H1 (cell line): ENCODE measurements at places on chromosomes 11 and 22.

DNA sequence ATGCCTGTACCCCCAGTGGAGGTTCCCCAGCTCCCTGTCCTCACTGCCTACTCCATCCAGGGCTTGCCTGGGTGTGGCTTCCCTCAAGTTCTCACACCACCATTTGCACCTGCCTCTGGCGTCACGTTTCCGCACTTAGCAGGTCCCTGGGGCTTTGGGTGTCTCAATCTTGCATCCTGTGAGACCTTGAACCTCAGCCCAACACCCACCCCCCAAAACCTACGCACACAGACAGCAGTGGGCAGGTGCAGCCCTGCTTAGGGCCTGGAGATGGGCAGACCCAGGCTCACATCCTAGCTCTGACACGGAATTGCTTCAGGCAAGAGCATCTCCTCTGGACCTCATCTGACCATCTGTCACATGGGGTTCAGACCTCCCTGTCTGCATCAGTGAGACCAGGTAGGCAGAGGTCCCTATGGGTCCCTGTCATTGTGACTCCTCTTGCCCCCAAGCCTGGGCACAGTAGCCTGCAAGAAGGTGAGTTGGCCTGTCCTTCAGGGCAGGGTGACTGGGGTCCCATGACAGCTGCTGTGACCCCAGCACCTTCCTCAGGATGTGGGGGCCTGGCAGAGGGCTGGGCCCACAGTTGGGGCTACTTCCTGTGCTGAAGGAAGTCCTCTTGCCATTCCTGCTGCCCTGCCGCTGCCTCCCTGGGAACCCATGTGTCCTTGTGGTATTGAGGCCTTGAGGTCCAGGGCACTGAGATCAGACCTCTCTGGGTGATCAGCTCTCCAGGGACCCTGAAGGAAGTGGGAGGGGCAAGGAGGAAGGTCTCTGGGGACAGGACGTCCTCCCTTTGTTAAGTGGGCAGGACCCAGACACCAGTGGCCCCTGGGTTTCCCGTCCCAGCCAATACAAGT lies 2.0 kb downstream of the SIPA1 start:
- DNase-seq: no peak

GRCh38 chr22:20226077-20226716 lies 41.9 kb downstream of the RTN4R start:
- no peak for DNase-seq

- DNase-seq: no peak
These were observed 1402.0 kb downstream of the BRD1 start for GRCh38 chr22:48425641-48426040.

GRCh38 chr11:68371171-68372041 lies 59.0 kb downstream of the LRP5 start:
- no peak for DNase-seq

DNA sequence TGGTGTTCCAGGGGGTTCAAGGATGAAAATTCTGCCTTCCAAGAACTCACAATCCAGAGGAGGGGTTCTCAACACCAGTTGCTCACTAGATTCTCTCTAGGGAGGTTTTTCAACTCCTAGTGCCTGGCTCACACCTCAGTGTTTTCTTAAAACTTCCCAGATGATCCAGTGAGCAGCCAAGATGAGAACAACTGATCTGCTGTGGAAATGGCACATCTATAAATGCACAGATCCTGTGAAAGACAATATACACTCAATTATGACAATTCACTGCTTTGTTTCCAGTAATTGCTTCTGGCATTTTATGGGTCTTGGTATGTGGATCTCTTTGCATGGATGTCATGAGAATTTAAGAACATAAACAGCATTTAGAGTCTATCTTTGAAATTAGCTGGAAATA lies 45.2 kb upstream of the PRSS23 start:
- DNase-seq: no peak

- DNase-seq: no peak
These were observed 20.5 kb downstream of the ATP6V1E1 start for GRCh38 chr22:17607891-17608521.

- no peak for DNase-seq
These were observed 551 bp downstream of the DBX1 start for GRCh38 chr11:20159466-20160381.

DNA sequence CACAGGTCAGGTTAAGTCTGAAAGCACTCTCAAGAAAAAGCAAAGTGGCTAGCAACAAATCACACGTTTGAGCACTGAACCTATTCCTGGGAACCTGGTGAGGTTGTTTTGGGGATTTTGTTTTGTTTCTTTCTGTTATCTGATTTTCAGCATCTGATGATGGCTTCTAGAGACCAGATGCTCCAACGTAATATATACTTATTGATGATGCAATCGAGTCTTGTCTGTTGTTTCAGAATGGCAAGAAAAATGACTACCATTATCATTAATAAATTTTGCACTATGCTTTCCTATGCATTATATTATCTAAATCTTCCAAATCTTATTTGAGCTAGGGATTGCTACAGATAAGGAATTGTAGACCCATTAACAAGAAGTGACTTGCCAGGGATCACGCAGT lies 312.3 kb upstream of the FAT3 start:
- DNase-seq: no peak

DNA sequence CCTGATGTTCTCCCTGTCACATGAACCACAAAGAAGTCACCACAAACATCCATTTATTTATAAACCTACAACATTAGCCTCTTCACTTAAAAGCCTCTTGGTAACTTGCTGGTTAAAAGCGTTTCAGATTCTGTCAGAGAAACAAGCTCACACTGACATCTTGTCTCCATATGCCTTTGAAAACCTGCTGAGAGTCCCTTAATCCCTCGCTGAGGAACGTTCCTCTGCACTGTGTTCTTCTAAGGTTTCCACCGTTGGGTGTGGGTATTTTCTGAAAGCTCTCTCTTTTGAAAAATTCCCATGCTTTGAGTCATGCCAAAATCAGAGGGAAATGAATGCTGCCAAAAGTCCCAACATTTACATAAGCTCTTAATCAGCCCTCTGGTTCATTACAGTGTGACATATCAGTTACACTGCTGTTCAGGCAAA lies 149.8 kb downstream of the CCDC34 start:
- DNase-seq: no peak

GRCh38 chr11:74844072-74844471 lies 95.4 kb downstream of the RNF169 start:
- no peak for DNase-seq

- DNase-seq: no peak
These were observed 132.2 kb upstream of the CTSC start for GRCh38 chr11:88469561-88470225.

DNA sequence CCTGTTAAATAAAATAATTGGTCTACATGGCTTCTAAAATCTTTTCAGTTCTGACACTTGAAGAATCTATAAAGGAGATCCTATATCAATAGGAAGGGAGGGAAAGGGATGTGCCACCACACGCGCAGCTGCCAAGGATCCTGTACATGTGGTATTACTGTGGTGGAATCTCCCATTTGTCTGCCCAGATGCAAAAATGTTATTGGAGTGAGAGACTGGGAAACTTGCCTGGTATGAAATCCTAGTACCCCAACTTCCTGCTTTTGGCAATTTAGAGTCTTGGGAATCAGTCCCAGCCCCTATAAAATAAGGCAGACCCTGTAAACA lies 81.9 kb upstream of the PICALM start:
- DNase-seq: no peak

DNA sequence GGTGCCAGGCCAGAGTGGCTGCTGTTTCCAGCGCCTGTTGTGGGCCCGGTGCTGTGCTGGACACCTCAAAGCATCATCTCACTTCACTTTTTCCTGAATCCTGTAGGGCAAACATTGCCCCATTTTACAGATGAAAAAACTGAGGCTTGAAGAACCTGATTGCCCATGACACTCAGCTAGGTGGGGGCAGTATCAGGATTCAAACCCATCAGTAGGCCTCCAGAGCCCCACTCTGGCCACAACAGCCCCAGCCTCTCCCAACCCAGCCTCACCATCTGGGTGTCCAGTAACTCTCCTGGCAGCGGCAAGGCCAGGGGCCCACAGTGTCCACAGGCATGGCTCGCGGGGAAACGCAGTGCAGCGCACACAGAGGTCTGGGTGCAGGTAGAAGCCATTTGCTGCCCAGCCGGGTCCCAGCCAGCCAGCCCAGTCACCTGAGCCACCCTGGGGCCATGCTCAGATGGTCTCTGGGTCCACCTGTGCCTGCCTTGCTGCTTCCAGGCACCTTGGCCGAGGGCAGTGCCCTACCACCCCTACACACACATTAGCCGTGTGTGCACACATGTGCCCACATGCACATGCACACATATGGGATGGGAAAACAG lies 11.5 kb downstream of the SLC22A12 start:
- no peak for DNase-seq
